ENCODE measurements at places on chromosomes 16 and 17.

GRCh38 chr17:70813355-70813930, 644.1 kb downstream of the KCNJ2 start:
- DNase-seq, result no peak

DNA sequence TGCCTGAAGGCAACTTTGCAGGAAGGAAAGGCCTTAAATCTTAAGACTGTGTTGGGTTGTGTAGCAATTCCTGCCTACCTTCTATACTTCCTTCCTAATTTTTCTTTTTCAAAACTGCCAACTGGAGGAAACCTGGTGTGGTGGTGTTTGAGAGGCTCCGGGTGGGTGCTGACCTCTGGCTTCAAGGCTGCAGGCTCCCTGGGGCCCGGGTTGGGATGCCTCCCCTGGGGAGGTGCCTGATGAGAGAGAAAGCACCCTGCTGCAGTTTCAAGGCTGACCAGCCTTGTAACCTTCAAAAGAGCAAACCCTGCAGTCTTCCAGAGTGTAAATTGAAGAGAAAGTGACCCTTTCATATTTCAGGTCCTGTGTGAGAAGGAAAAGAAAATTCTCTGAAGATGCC, 55.9 kb downstream of the MSI2 start:
- no peak for DNase-seq

- no peak for DNase-seq
These were observed 82.6 kb downstream of the DYNLRB2 start for GRCh38 chr16:80623376-80623775.

DNA sequence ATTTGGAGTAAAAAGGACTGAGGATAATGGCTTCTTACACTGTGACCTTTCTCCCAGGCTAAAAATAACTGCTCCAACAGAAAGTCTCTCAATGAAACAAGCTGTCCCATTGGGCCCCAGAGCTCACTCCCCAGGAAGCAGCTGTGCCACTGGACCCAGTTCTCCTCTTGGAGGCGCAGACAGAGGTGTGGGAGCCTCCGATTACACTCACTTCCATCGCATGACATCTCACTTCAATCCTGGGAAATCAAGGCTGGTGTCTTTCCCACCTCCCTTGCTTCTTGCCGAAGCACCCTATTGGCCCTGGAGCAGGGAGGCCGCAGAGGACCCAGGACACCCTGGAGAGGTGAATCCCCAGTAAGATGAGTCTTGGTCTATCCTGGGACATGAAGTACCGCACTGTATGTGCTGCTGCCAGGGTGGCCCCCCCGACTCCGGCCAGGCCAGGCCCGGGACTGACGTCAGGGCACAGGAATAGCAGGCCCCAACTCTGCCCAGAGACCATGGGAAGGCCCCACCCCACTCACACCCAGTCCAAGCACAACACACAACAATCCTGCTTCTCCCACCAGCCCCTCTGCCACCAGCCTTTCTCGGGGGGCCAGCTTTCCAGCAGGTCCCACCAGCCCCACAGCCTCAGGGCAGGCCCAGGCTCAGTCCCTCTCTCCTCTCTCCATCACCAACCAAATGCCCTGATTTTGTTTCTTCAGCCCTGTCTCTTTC, 29.5 kb downstream of the SRL start:
- no peak for DNase-seq

DNA sequence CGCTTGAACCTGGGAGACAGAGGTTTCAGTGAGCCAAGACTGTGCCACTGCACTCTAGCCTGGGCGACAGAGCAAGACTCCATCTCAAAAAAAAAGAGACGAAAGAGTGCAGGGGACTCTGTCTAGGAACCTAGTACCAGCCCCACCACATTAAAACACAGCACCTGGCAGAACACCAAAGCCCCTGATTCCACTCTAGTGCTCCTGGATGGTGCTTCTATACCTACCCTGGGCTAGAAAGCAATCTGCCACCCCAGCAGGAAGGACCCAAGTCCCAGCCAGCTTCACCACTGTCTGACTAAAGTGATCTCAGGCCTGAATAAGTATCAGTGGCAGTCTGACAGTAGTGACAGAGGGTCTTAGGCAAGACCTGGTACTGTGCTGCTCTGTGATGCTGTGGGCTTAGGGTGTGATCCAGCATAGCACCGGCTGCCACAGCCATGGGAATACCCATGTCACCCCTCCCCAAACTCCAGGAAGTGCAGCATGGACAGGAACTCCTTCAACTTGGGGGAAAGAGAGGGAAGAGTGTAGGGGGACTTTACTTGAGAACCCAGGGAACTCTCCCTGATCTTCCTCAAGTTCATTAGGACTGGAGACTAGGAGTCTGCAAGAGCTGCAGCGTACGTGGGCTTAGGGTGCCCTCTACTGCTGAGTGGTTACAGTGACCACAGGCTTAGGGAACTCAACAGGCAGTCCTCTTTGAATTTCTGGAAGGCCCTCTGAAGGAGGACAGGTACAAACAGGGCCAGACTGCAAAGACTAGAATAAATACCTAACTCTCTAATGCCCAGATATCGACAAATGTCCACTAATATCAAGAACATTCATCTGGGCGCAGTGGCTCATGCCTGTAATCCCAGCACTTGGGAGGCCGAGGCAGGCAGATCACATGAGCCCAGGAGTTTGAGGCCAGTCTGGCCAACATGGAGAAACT, 30.0 kb upstream of the RNF43 start:
- peak; percentile 84 for DNase-seq

DNA sequence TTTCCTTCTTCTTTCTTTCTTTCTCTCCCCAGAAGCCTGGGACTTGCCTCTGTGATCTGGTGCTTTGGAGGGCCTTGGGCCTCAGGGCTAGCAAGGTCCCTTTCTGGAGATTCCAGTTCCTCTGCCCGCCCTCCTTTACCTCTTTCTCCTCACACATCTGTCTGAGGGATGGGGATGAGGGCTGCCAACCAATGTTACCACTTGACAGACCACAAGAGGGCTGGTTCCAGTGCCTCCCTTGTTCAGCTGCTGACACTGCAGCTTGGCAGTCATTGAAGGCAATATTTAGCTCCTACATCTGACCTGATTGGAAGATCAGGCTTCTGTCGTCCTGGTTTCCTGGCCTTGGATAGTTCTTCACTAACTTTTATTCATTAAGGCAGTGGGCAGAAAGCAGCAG, 3.6 kb upstream of the ZNF652 start:
- DNase-seq, result peak; percentile 63

DNA sequence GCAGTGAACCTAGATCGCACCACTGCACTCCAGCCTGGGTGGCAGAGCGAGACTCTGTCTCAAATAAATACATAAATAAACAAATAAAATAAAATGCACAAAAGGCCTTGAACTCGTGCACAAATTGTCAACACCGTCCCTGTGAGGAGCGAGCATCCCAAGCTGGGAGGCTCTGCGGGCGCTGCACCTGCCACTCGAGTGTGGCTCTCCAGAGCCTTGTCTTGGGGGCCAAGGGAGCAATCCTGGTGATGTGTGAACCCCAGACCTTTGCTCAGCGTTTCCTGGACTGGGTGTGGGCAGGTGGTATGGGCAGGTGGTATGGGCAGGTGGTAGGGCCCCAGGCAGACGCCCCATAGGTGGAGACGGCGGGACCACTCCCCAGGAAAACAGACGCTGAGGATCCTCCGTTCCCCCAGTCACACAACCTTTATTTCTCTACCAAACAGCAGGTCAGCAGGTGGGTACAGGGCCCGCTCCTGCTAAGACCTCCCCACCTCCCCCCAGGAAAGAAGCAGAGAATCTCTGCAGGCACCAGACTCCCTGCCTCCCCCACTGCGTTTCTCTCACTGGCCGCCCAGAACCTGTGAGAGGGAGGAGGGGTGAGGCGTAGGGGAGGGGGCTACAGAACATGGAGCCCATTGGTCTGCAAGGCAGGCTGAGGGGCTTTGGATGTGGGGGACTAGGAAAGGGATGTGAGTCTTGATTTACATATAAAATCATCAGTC, 7.4 kb upstream of the P2RX1 start:
- DNase-seq, result no peak

DNA sequence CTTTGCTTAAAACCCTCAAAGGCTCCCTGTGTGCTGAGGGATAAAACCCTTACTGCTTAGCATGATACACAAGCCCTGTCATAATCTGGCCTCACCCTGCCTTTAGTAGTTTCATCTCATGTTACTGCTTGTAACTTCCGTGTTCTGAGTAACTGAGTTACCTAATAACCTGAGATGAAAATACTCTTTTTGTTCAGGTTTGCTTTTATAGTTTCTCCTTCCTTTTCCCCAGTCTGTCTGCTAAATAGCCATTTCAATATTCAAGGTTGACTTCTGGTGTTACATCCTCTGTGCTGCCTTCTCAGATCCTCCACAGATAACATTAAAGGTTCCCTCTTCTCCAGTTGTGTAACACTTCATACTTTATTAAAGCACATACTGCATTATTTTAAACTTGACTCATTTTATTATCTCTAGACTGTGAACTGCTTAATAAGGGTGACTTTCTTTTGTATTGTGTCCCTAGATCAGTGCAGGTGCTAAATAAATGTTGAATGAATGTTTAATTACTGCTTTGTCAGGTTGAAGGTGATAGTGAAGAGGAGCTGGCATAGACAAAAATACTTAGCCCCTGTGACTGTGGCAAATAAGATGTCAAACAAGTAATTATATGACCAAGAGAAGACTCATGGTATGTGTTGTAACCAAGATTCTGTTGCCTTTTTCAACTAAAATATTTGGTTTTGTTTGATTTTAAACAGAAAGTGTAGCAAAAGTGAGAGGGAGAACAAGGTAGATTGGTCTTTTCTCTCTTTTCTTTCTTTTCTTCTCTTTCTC, 47.8 kb downstream of the NFAT5 start:
- DNase-seq, result no peak

All from activated CD8-positive, alpha-beta T cell treated with anti-CD3 and anti-CD28 coated beads, Interleukin-2, amount 10 ng/mL, durations not matched to agents 7 days and 5 days (primary cell).